Fibroblast of the conjunctiva (primary cell): ENCODE measurements at places on chromosomes 2 and 18.

- DNase-seq, result no peak
These were observed 347.7 kb downstream of the KIAA1328 start for GRCh38 chr18:37176621-37176934.

- DNase-seq, result no peak
These were observed 346.6 kb upstream of the PKDCC start for GRCh38 chr2:41701231-41701630.

GRCh38 chr2:232230560-232230959 lies 148.0 kb upstream of the ALPP start:
- DNase-seq, result peak; percentile 1

GRCh38 chr18:44651478-44651877 lies 29.2 kb upstream of the SETBP1 start:
- peak; percentile 62 for DNase-seq

GRCh38 chr2:17149945-17150344 lies 368.3 kb downstream of the RAD51AP2 start:
- DNase-seq, result no peak

DNA sequence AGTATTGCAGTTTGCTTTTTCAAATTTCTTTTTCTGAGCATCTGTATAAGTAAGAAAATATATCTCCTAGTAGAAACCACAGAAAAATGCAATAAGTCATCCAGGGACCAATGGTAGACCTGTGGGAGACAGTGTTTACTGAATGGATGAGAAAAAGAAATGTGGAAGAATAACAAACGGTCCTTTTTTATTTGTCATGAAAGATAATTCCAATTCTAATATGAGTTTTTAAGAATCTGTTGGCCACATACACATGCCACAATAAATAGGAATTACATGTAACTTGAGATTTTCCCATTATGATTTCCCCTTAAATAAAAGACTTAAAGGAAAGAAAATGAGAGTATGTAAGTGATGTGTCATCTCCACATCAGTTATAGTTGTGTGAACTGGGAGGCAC lies 107.7 kb upstream of the RAB27B start:
- DNase-seq, result no peak

DNA sequence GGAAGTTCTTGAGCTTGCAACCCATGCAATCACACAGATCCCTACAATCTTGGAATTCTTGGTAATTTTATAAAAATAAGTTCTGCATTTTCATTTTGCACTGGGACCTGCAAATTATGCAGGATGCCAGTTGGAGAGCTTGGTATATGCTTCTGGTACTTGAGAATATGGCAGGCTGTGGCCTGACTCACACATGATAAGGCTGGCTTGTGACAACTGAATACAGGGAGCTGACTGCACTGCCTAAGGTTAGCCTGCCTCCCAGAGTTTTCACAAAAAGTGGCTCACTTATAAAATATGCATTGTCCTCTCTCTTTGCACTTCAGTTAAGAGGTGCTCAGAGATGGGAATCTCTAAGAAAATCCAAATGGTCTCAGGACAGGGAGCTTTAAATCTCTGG lies 265.5 kb upstream of the KCNJ3 start:
- DNase-seq, result no peak

DNA sequence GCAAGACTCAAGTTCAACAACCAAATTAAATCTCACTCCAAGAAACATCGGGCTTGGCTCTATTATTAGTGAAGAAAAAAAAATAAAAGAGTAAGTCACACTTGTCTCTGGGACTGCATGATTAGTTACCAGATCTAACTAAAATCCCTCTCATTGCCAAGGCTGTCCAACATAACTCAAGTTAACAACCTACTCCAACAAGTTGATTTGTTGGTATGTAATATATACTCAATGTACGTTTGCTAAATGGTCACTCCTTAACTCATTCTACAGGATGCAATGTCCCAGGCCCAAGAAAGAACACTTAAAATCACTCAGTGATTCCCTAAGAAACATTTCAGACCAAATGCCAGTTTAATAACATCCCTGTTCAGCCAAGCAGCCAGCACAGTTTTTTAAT lies 95.1 kb downstream of the DYM start:
- DNase-seq, result no peak

DNA sequence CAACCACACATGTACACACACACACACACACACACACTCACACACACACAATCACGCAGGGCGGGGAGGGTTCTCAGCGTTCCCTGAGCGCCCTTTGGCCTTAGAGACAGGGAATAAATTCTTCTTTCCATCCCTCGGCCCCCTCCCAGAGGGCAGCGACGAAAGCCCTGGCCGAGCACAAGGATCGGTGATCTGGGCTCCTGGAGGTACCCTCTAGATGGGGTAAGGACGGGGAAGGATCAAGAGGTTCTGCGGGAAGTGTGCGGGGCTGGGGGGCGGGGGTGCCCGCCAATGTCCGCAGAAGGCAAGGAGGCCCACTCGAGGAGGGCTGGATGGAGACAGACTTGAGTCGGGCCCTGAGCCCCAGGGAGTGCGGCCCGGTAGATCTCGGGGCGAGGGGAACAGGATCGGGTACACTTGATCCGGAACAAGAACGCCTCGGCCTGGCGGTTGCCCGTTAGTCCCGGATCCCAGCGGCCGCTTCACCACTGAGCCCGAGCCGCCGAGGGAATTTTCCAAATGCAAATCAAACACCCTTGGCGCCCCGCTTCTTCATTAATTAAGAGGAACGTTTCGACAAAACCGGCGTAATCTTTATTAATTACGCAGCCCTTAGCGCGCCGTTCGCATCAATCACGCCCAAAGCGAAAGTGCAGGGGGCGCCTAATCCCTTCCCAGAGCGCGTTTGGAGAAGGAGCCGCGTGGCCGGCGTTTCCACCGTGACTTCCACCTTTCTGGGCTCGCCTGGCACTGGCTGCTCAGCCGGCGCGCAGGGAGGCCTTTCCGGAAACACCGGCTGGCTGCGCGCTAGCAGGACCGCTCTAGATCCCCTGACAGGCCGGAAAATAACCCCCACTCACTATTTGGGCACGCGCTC lies 7.0 kb upstream of the PAX3 start:
- DNase-seq, result no peak

- no peak for DNase-seq
These were observed 279.0 kb downstream of the CALCRL start for GRCh38 chr2:187168720-187169713.

DNA sequence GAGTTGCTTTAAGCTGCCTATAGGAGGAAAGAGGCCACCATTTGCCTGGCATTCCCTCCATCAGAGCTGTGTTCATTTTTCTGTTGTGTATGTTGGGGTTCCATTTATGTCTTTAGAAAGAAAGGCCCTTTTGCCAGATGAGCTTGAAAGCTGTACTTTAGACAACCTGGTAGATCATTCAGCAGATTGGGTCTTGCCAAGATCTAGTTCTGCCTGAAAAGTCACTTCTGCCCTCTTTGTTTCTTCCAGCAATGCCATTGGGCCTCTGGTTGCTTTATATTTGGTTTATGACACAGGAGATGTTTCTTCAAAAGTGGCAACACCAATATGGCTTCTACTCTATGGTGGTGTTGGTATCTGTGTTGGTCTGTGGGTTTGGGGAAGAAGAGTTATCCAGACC lies 14.4 kb downstream of the SLC20A1 start:
- DNase-seq, result no peak

DNA sequence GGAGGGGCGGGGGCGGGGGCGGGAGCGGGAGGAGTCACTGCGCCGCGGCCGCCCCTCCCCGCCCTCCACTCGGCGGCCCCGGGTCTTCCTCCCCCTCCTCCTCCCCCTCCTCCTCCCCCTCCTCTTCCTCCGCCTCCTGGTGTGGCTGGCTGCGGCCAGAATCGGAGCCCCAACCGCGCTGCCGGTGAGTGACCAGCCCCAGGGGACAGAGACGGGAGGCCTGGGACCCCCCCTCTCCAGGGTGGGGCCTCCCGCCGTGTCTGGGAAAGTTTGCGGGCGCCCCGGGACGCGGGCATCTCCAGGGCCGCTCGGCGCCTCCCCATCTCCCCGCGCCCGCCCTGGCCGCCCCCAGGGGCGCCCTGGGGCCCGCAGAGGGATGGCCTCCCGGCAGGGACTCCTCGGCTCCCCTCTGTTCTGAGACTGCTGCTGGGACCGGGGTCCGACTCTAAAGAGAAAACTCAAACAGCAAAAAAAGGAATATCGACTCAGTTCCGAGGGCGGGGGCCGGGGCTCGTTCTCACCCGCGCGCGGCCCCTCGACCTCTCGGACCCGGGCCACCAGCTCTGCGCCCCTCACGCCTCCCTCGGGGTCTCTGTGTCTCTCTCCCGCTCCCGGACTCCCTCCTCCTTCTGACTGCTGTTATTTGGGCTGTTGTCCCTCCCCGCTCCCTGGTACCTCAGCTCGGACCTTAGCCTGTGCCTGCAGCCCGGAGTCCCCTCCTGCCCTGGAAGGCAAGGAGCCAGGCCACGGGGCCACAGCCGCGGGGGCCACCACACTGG lies at the start of gene STON1:
Gene STON1 (plus strand): TSS at position 122 of the 779 bp plus-strand sequence. CDS start 50,480 bp downstream, outside the sequence.
- no peak for DNase-seq

DNA sequence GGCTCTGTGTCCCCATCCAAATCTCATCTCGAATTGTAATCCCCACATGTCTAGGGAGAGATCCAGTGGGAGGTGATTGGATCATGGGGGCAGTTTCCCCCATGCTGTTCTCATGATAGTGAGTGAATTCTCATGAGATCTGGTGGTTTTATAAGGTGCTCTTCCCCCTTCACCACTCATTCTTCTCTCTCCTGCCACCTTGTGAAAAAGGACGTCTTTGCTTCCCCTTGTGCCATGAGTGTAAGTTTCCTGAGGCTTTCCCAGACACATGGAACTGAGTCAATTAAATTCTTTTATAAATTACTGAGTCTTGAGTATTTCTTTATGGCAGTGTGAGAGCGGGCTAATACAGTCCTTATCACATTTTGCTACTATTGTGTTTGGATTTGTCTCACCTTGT lies 177.6 kb upstream of the SLC39A10 start:
- DNase-seq, result no peak

DNA sequence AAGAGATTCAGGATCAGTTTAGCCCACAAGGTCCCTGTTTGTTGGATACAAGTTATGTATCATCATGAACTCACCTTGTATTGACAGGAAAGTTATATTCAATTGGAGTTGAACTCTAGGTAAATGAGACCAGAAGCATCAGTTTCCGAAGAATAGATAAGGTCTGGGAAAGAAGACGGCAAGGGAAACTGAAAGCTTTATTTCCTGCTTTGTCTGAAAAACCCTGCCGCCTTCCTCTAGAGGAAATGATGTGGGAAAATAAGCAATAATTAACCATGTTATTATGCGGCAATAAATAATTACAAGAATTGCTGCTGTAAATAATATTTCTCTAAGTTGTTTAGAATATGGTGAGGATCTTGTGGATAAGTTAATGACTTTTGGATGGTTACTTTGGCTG lies 32.0 kb downstream of the LPIN1 start:
- DNase-seq, result no peak

DNA sequence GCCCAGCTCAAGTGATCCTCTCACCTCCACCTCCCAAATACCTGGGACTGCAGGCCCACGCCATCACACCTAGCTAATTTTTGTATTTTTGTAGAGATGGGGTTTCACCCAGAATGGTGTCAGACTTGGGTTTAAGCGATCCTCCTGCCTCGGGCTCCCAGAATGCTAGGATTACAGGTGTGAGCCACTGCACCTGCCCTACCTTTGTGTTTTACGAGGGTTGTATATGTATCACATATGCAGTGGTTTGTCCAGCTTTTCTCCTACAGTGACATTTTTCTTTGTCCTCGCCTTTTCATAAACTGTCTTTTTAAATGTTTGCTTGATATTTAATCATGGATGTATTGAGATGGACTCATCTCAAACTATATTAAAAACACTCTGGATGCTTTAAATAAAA lies 38.5 kb downstream of the AGAP1 start:
- DNase-seq, result no peak

DNA sequence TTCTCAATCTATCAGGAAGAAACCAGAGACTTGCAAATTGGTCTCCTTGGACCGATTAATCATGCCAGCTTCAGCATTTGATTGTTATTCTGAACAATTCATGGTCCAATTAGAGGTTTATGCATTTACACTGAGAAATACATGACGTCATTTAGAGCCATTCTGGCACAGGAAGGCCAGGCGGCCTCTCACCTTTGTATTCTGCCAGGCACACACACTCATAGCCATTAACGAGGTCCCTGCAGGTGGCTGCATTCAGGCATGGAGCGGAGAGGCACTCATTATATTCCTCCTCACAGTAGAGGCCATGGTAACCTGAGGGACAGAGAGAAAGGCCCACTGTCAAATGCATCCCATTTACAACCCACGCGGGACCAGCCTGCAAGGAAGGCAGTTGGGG lies 146.8 kb upstream of the PID1 start:
- no peak for DNase-seq

DNA sequence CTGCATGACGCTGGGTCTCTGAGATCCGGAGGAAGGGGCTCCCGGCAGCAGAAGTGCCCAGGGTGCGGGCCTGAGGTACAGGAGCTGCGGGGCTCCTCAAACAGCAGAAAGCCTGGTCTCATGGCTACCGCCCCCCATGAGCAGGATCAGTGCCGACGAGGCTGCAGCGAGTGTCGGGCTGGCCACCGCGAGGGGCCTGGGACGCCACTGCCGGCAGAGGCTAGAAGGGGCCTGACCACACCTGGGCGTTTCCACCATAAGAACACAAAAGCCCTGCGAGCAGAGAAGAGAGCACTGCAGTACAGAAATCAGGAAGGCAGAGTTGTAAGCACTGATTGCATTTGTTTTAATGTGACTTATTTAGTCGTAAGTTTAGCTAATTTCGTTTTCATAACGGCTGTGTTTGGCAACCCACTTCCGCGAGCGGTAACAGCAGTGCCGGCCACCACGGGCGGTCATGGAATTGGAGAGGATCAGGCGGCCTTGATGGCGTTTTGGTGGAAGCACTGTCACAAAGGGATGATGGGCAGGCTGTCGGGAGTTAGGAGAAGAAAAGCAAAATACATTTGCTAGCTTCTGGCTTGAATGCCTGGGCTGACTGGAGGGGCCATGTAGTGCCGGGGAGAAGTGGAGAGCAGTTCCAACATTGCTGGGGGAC lies 117.4 kb downstream of the HDAC4 start:
- no peak for DNase-seq

GRCh38 chr2:162164802-162165201 lies 12.8 kb upstream of the GCG start:
- DNase-seq, result no peak
